ENCODE measurements at places on chromosomes 3 and 15.

DNA sequence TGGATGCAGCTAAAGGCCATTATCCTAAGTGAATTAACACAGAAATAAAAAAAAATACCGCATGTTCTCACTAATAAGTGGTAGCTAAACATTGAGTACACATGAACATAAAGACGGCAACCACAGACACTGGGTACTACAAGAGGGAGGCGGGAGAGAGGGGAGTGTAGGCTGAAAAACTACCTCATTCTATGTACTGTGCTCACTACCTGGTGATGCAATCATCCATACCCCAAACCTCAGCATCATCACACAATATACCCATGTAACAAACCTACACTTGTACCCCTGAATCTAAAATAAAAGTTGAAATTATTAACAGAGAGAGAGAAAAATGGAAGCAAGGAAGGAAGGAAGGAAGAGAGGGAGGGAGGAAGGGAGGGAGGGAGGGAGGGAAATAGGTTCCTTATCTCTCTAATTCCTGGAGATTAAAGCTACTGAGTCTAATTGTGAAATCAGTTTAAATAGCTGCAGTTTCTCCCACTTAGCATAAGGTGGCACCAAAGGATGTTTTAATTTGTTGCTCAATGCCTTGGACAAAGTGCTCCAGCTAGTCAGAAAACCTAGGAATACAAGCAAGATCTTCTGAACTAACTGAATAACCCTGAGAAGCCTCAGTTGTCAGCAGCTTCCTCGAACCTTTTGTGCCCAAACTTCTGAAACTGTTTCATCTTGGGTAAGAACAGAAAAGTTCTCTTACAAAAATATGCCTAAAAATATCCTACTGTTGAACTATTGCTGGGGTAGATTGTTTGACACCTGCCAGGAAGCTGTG lies 79.4 kb upstream of the ATP11B start:
- DNase-seq, result peak; percentile 59

- DNase-seq, result no peak
These were observed 270.3 kb downstream of the RYR3 start for GRCh38 chr15:33581032-33581431.

- DNase-seq, result no peak
These were observed 111.5 kb downstream of the PDZRN3 start for GRCh38 chr3:73513260-73513659.

DNA sequence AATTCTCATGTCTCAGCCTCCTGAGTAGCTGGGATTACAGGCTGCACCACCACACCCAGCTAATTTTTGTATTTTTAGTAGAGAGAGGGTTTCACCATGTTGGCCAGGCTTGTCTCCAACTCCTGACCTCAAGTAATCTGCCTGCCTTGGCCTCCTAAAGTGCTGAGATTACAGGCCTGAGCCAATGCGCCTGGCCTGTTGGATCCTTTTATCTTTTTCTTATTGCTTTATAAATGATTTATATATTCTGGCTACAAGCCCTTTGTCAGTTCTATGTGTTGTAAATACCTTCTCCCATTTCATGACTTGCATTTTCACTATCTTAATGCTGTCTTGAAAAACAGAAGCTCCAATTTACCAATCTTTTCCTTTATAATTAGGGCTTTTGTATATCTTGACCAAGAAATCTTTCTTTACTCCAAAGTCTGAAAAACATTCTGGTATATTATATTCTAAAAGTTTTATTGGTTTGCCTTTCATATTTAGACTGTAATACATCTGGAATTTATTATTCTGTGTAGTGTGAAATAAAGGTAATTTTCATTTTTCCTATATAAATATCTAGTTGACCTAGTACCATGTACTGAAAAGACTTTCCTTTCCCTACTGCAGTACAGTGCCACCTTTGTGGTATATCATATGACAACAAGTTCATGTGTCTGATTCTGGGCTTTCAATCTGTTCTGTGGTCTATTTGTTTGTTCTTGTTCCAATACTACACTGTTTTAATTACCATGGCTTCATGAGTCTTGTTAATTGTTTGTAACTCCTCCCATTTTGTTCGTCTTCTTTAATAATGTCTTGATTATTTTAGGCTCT lies 52.9 kb upstream of the RNU6-1 start:
- DNase-seq, result no peak

DNA sequence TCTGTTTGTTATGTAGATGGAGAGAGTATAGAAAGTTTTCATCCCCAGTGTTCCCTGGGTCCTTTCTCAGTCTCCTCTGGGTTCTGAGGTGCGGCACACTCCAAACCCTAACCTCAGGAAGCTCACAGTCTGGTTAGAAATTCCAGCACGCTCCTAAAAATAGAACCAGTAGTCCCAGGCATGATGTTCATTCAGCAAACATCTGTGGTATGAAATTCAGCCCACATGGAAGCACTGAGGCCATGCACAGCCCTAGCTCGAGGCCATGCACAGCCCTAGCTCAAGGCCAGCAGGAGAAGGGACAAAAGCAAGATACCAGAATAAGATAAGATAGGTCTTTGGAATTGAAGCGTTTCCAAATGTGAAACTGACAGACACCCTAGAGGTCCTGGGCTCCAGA lies 82.3 kb upstream of the OXTR start:
- DNase-seq, result no peak

DNA sequence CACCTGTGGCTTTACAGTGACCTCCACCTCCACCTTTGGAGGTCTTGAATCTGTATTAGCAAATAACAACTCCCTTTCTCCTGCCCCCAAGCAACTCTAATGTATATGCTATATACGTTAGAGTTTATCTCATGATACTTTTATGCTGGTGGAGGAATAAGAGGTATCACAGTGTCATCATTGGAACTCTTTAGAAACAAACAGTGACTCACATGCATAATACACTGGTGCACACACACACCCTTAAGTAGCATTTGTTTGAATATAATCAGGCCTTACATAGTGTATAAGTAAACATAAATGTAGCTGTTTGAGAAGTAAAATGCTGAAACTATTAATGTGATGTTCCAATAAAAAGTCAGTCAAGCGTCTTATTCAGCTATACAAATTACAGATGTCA lies 280.2 kb upstream of the C2CD4B start:
- DNase-seq, result no peak
